ENCODE measurements at places on chromosomes 6 and 20.

- DNase-seq: no peak
Measured at GRCh38 chr20:48758206-48758820, 69.5 kb downstream of the PREX1 start.

- no peak for DNase-seq
Measured at GRCh38 chr6:95578106-95578410, 723 bp downstream of the MANEA start.

DNA sequence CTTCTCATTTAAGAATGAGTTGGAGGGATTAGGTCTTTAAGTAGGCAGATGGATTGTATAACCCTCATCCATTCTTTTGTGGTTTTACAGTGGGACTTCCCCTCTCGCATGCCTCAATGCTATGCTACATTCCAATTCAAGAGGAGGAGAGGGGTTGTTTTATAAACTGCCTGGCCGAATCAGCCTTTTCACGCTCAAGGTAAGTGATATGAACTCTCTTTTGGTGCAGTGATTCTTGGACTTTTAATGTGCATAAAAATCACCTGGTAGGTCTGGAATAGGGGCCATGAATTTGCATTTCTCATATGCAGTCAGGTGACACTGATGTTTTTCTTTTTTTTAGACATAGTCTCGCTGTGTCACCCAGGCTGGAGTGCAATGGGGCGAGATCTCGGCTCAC lies 10.8 kb downstream of the ASXL1 start:
- no peak for DNase-seq

DNA sequence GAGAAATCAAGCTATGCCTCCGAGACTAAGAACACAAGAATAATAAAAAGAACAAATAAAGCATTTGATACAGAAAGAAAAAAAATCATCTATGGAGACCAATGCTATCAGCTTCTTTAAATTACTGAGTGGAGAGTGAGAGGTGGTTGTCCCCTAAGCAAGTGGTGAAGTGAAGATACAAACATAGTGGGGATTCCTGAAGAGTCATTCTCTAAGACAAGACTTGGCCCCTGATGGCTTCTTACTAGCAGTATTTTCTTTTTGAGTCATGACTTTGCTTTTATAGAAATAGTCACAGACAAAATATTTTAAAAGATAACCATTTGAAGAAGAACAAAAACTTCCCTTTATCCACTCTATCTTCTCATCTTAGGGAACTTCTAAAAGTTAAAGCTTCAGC lies 261.4 kb upstream of the PRDM1 start:
- DNase-seq: no peak

- DNase-seq: no peak
Measured at GRCh38 chr6:42507901-42508300, 55.9 kb upstream of the UBR2 start.

GRCh38 chr6:136682292-136682691 lies 110.0 kb downstream of the MAP3K5 start:
- DNase-seq: no peak

GRCh38 chr20:10513061-10513460 lies 78.0 kb downstream of the SLX4IP start:
- DNase-seq: no peak

- no peak for DNase-seq
Measured at GRCh38 chr6:114106020-114106419, 135.1 kb upstream of the HDAC2 start.

- no peak for DNase-seq
Measured at GRCh38 chr20:7850775-7851490, 89.3 kb downstream of the HAO1 start.

DNA sequence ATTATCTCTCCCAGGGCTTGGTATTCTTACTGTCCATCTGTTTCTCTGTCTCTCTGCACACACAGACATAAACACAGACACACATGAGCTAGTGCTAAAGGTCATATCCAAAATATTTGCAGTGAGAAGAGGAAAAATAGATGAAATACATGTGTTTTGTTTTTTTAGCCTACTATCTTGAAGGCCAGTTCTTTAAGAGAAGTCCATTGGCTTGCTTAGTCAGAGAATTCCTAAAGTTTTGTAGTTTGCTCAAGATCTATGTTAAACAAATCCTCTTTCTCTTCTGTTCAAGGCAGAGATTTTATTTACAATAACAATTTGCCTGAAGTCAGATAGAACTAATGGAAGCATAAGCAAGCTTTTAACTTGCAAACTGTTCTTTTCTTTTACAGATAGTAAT lies 120.0 kb upstream of the AKIRIN2 start:
- no peak for DNase-seq

GRCh38 chr20:57130160-57130772 lies 136.2 kb downstream of the BMP7 start:
- no peak for DNase-seq

- DNase-seq: no peak
Measured at GRCh38 chr20:25194333-25194972, 1.1 kb upstream of the ENTPD6 start.

GRCh38 chr6:116450185-116450710 lies 10.9 kb upstream of the CALHM6 start:
- no peak for DNase-seq

DNA sequence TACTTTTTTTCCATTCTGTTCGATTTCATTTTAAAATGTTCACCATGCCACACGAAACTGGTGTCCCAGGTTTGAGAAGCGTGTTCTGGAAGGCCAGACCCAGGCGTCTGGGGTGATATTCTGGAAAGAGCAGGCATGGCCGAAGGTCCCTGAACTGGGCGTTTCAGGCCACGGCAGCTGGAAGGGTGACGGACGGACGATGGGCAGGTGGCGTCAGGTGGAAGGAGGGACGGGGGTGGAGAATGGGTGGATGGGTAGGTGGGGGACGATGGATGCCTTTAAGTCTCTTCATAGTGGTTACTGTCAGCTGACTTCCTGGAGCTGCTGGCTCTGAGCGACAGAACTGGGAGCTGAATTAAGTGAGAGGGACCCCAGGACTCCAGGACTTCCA lies 44.6 kb downstream of the CDH4 start:
- DNase-seq: no peak
